Thymus (tissue), 14 donors: ENCODE measurements at places on chromosomes 2 and 18. TPM values are rescaled to one million over a fixed set of nuclear protein-coding genes. Genes with fewer than 3 reads are reported as not detected.

TNS1 gene
- total RNA-seq, result 8.3 TPM

PIEZO2 gene
- total RNA-seq, result 3.2 TPM

CYP26B1 gene
- 10.3 TPM for total RNA-seq

LIPG gene
- total RNA-seq, result 4.2 TPM

UBE2E3 gene
- 55.4 TPM for total RNA-seq

NAT8 gene
- not detected for total RNA-seq

RAD51AP2 gene
- not detected for total RNA-seq

CD8B gene
- total RNA-seq, result 666 TPM

LDLRAD4 gene
- 80.0 TPM for total RNA-seq

REG1B gene
- not detected for total RNA-seq

NTSR2 gene
- total RNA-seq, result not detected

GATA6 gene
- 0.47 TPM for total RNA-seq
